ENCODE measurements at places on chromosomes 1 and 21.

GRCh38 chr1:178538192-178538916 is 25.4 kb downstream of the TEX35 start:
- no peak for DNase-seq

DNA sequence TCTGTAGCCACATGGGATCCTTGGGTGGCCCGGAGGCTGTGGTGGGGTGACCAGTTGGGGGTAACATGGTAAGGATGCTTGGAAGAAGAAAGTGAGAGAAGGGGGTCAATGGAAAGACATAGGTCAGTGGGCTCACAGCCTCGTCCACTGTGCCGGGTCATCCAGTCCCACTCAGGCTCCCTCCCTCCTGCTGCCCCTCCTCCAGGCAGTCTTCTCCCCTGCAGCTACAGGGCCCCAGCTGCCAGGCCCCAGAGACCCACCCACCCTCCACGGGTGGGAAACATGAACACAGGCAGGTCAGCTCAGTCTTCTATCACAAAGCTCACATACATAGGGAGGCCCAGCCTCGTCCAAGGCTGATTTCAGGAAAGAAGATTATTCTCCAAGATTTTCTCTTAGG is 158.3 kb downstream of the ST6GALNAC5 start:
- DNase-seq: no peak

DNA sequence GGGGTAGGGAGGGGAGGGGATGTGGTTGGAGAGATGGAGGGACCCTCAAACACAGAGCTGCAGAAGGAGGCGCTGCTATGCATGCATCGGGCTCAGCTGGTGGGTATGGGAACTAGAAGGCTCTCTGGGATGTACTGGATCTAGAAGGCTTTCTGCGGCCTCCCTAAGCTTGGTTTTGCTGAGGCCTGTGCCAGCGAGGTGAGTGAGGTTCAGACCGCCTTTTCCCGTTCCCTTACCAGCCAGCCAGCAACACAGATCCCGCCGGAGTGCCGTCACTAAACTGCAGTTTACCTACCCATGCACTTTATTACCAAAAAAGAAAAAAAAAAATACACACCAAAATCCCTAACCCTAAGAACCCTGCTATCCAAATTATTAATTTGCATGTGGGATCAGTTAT is 180.2 kb downstream of the PRDM16 start:
- DNase-seq: no peak

- peak; percentile 97 for DNase-seq
Observed at GRCh38 chr1:15042866-15043265, 110.7 kb upstream of the TMEM51 start.

- DNase-seq: no peak
Observed at GRCh38 chr1:174819596-174819995, 180.2 kb upstream of the CACYBP start.

DNA sequence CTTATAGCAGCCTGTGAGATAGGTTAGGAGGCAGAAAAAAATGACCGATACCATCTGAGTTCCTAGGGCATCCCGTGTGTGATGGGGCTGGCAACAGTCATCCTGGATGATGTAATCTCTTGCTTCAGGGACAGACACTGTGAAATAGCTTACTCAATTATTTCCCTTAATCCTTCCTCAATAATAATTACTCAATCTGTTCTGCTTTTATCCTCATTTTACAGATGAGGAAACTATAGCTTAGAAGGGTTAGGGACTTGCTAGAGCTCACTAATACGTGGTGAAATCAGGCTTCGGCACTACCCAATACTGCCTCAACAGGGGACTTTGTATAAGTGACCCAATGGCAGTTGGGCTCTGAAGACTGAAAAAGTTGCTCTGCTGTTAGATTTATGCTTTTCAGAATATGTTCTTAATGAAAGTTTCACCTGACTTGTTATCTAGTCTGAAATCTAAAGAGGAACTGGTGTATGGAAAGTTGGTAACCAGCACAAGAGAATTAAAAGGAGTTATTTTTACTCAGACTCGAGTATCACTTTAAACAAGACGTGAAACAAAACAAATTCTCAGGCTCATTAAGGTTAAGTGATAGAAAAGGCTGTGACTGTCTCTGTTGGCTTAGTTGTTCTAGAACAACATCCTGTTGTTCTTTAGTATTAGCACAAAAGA is 14.4 kb downstream of the CD55 start:
- DNase-seq: no peak

GRCh38 chr1:56073206-56073605 is 506.2 kb downstream of the PLPP3 start:
- DNase-seq: no peak

GRCh38 chr1:110643879-110644472 is 30.8 kb downstream of the KCNA3 start:
- DNase-seq: no peak

- DNase-seq: no peak
Observed at GRCh38 chr1:3678361-3679097, 26.2 kb downstream of the TP73 start.

DNA sequence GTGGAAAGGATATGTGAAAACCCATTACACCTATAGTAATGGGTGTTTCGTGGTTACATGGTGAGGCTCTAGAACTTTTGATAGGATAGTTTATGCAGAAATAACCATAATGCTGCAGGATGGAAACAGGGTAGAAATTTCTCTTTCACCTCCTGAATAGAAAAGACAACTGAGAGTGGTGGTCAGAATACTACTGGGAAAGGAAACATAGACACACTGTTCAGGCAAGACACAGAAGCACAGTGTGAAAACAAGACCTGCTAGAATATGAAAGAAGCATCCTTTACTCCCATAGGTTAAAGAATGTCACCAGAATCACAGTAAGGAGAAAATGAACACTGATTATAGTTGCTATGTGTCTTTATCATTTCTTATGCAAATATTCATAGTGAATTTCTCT is 496.6 kb downstream of the DPYD start:
- no peak for DNase-seq

DNA sequence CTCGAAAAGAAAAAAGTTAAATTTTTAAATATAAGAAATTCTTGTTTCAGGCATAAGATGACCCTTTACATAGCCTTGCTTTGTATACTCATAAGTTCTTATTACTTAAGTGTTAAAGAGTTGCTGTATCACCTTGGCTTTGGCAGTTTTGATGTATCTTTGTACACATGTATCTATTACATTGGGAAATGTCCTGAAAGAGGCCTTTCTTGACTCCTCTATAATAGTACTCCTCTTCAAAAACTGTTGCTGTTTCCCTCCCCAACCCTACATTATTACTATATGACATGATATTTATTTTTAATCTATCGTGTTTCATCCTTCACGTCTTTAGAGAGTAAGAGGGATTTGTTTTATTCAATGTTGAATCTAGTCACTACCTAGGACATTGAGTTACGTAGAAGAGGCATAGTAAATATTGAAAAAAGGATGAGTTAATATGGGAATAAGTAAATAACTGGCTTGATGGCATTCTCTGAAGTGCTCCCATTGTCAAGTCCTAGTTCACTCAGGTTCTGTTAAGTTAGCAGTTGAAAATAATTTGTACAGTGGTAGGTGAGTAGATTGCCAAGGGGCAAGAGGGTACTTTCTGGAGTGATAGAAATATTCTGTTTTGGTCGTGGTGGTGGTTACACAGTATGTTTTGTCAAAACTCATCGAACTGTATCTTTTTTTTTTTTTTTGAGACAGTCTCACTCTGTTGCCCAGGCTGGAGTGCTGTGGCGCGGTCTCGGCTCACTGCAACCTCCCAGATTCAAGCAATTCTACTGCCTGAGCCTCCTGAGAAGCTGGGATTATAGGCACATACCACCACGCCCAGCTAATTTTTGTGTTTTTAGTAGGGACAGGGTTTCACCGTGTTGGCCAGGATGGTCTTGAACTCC is 8.2 kb downstream of the THRAP3 start:
- DNase-seq: no peak

- DNase-seq: no peak
Observed at GRCh38 chr21:41747943-41748738, 18.7 kb downstream of the RIPK4 start.

DNA sequence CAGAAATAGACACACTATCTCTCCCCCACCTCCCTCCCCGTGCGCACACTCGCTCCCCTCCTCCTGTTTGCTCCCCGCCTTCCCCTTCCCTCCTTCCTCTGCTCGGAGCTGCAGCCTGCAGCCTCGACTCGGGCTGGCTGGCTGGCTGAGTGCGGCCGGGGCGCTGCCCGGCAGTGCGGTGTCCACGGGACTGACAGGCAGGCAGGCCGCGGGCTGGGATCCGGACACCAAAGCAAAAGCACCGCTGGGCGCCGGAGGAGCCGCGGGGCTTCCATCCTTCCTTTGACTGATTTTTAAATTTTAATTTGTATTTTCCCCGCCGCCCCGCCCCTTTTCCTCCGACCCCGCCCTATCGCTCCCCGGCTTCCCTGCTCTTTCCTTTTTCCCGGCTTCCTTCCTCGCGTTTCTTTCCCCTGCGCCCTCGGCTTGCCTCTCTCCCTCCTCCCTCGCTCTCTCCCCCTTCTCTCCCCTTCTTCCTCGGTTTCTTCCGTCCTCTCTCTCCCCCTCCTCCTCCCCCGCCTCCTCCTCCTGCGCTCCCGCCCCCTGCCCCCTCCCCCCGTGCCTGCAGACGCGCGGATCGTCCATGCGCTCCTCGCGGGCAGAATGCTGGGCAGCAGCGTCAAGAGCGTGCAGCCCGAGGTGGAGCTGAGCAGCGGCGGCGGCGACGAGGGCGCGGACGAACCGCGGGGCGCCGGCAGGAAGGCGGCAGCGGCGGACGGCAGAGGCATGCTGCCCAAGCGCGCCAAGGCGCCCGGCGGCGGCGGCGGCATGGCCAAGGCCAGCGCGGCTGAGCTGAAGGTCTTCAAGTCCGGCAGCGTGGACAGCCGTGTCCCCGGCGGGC is 109.4 kb downstream of the NAV1 start:
- DNase-seq: peak; percentile 37

DNA sequence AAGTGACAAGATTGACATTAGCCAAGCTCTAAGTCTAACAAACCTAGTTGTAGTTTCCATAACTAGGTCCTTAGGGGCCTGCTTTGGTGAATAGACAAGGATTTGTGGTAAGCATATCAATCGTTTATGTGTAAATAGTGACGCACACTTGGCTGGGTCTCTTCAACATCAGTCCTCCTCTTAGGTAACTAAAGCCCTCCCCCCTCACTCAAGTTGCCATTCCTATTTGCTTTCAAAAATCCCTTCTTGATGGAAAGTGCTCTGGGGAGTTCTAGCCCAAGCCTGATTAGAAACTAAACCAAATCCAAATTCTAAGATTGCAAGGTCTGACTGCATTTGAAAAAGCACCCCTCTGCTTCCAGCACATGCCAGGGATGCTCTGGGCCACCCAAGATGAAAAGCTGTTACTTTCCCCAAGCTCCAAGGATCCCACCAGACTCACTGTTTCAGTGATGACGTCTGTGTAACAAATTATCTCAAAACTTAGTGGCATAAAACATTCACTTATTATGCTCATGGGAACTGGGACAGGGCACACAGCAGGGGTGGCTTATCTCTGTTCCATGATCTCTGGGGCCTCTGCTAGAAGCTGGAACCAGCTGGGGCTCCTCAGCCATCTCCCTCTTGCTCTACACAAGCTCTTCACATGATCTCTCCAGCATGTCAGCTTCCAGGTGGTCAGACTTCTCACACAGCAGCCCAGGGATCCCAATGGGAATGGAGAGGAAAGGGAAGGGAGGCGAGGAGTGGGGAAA is 74.1 kb downstream of the RRAGC start:
- no peak for DNase-seq

- DNase-seq: no peak
Observed at GRCh38 chr1:95236784-95237575, 3.0 kb downstream of the RWDD3 start.

DNA sequence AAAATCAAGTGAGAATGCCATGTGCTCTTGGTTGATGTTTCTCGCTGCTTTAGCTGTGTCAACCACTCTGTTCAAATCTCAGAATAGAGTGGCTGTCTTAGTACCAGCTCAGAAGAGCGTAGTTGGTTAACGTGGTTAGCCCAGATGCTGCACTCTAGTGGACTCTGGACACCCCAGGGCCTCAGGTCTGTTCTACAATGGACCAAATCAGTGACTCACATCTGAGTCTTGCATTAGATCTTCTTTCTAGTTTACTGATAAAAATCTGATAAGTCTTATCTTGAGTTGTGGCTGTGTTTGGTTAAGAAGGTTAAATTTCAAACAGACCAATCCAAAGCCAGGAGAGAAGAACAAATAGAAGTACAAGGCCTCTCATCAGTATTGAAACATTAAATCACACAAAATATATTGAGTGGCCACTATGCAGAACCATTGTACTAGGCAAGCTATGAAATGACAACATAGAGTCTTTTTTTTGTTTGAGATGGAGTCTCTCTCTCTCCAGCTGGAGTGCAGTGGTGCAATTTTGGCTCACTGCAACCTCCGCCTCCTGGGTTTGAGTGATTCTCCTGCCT is 104.1 kb downstream of the NR5A2 start:
- no peak for DNase-seq

DNA sequence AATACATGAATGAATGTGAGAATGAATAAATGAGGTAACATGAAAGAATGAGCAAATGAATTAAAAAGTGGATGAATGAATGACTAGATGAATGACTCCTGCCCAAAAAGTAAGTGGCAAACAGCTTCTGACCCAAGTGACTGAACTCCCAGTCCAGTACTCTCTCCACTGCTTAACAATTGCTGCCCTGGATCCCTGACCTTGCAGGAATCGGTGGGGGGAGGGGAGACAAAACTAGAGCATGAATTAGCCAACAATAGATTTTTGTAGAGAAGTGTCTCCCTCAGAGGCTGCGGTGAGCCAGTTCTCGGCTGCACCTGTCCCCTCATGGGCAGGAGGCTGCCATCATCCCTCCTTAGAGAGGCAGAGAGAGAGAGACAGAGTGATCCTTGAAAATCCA is 5.9 kb upstream of the GRIK3 start:
- DNase-seq: no peak

DNA sequence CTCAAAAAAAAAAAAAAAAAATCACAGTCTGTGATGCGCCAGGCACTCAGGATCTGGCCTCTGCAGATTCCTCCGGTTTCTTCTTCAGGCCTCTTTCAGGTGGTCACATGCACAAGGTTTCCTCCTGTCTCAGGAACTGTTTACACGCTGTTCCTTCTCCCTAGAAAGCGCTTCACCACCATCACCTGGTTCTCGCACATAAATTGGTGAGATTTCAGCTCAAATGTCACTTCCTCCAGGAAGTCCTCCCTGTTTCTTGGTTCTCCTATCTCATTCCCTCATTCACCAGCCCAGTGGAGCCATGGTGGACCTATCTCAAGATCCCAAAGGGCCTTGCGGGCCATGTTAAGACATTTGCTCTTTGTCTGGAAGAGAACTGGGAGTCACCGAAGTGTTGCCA is 26.7 kb downstream of the HMGN2 start:
- DNase-seq: no peak

DNA sequence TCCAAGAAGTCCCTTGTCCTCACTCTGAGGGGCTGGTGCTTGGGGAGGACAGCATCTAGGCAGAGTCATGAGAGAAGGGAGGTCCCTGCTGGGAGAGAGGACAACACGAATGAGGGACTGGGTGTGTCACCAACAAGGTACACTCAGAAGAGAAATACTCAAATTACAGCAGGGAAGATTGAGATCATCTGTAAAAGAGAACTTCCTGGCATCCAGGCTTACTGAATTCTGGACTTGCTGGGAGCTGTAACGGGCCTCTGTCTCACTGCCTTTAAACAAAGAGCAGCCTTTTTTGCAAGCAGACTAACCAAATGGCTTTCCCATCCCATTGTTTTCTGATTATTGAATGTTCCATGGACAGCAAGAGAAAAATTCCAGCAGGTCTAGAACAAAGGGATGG is 195.7 kb upstream of the RAB4A start:
- DNase-seq: peak; percentile 66

GRCh38 chr1:66943361-66943969 is 18.7 kb downstream of the MIER1 start:
- no peak for DNase-seq

Measured in globus pallidus (tissue), 1 donor.